ENCODE measurements at places on chromosomes 1 and 21.

GRCh38 chr1:2499986-2500596, 24.0 kb downstream of the PLCH2 start:
- DNase-seq = no peak

DNA sequence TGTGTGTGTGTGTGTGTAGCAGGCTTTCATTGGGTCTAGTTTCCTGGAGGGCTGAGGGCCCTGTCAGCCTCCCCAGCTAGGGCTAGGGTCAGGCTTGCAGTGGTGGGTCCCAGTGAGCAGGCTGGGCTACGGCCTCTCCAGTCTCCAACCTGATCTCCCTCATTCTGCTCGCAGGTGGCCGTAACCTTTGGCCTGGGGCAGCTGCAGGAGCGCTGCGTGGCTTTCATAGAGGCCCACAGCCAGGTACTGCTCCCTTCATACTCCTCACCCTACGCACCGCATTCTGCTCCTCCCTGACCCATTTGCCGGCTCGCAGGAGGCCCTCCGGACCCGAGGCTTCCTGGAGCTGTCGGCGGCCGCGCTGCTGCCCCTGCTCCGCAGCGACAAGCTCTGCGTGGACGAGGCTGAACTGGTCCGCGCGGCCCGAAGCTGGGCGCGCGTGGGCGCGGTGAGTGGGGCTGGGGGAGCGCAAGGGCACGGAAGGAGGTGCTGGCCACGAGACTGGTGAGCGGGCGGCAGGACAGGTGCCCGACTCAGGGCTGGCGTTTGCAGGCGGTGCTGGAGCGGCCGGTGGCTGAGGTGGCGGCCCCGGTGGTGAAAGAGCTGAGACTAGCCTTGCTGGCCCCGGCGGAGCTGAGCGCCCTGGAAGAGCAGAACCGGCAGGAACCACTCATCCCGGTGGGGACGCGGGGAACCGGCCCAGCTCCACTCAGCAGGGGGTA, 4.7 kb downstream of the BTBD19 start:
- no peak for DNase-seq

- no peak for DNase-seq
Measured at GRCh38 chr1:230794431-230794830, 47.2 kb downstream of the CAPN9 start.

- no peak for DNase-seq
Measured at GRCh38 chr1:222996310-222996975, 146.6 kb downstream of the TLR5 start.

DNA sequence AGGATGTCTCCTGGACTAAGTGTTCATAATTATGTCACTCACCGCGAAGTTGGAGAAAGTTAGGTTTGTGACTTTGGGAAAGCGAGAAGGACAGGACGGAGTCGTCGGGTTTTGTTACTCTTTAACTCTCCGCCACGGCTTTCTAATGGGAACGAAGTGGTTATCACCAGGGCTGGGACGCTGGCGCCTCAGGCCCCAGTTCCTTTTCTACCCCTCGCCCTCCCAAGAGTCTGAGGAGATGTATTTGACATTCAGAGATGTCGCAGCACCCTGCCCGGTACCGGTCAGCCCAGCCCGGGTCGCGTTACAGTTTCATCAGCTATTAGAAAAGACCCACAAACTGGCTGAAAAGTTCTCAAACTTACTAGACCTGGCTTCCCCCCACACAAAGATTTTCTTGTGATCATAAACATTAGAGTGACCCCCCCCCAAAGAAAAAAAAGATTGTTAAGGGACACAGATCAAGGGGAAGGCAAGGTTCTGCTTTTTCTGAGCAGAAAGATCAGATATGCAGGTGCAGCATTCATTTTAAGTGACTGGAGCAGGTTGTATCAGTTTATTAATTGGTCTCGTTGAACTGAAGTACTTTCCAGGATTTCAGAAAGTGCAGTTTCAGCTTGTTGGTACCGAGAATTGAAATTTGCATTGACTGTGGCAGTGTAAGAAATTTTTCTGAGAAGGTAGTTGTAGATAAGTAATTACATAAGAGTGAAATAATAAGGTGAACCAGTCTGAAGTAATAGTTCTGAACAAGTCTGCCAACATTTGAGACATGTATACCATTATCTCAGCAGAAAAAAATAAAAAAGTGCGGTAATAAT, 859 bp upstream of the ZBTB18 start:
- peak; percentile 3 for DNase-seq

- no peak for DNase-seq
Measured at GRCh38 chr1:232519186-232519585, 110.7 kb downstream of the SIPA1L2 start.

DNA sequence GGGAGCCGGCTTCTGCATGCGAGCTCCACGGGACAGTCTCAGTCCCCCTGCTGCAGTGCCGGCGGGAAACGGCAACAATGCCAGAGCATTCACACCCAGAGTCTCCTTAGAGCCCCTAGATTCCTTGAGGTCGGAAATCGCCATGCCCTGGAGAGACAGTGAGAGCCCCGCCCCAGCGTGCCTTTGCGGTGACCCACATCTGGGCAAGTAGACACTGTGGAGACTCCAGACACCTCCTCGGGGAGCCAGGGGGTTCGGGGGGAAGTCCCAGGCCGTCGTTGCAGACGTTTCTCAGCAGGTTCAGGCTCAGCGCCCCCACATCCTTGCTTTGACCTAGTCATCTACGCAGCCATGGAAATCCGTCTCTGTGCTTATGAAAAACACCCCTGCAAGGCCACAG, 81.3 kb upstream of the ARHGEF16 start:
- no peak for DNase-seq

GRCh38 chr21:45093035-45093532, 18.7 kb downstream of the ADARB1 start:
- DNase-seq = no peak

DNA sequence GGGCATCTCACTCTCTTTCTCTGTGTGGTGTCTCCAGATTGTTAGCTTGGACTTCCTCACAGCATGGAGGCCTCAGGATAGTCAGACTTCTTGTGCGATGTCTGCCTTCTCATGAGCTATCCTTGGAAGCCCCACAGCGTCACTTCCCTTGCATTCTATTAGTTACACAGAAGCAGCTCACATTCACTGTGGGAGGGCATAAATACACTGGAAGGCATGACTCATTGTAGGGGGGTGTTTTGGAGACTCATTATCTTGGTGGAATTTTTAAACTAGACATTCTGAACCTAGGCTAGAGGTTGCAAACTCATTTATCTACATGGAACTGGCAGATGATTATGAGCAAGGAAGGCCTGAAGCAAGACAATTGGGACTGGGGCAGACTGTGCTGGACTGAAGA, 21.4 kb upstream of the FASLG start:
- DNase-seq = no peak

DNA sequence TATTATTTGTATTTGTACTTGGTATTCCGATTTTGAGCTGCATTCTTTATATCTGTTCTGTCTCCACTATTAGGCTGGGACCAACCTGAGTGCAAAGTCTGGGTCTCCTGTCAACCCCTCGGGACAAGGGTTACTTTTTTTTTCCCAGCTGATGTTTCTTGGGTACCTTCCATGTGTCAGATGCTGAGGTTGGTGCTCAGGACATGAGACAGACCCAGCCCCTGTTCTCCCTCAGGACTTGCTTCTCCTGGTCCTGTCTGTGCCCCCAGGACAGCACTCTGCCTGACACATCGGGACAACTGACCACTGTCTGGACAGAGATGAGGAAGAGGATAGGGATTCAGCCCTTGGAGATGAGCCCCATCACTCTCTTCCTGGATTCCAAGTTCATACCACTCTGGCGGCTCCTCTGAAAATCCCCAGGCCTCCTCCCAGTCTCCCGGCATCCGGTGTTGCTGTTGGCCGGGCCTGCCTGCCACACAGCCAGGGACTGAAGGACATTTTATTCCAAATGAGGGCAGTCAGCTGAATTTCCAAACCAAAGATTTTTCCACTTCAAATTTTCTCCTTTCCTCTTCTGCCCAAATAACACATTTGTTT, 55.6 kb upstream of the FMOD start:
- DNase-seq = no peak

- no peak for DNase-seq
Measured at GRCh38 chr21:27189870-27190269, 223.0 kb upstream of the ADAMTS5 start.

GRCh38 chr1:186671136-186671825, 8.9 kb downstream of the PTGS2 start:
- no peak for DNase-seq

- DNase-seq = no peak
Measured at GRCh38 chr1:164337885-164338284, 221.1 kb upstream of the PBX1 start.

GRCh38 chr1:30423570-30423969, 299.8 kb downstream of the MATN1 start:
- DNase-seq = no peak

GRCh38 chr1:174352883-174353608, 94.7 kb upstream of the GPR52 start:
- DNase-seq = no peak

GRCh38 chr1:38870996-38871395, 2.2 kb downstream of the MYCBP start:
- DNase-seq = no peak

GRCh38 chr1:103129255-103129654, 20.9 kb upstream of the COL11A1 start:
- no peak for DNase-seq

- no peak for DNase-seq
Measured at GRCh38 chr1:37424523-37424922, 49.9 kb upstream of the ZC3H12A start.

- no peak for DNase-seq
Measured at GRCh38 chr1:193774536-193775323, 588.3 kb upstream of the B3GALT2 start.

DNA sequence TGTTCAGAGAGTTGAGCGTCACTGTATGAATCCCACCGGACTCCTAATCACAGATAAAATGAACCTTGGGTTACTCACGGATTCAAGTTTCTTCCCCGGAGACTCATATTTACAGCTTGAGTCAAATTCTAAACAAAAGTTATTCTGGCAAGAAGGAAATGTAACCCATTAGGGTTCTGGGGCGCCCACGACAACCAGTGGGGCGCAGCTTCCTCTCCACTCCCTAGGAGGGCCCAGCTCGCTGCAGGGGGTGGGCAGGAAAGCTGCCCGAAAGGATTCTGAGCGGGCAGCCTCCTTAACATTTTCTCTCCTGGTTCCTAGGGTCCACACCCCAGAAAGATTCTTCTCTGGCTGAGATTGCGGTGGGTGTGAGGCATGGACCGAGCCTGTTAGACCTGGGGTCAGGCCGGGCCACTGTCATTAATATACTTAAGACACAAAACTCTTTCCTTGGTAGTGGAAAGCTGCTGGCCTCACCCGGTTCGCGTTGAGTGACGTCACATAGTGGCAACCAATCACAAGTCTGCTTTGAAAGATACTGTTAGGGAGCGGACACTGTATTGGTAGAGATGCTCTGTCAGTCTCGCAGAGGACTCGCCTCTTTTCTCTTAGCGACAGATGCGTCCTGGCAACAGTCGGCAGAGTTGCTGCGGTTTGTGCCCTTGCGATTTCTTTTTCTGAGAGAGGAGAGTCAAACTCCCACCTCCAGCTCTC, 13.6 kb upstream of the MCOLN3 start:
- DNase-seq = peak; percentile 88

- DNase-seq = no peak
Measured at GRCh38 chr1:208595745-208596144, 351.6 kb upstream of the PLXNA2 start.

DNA sequence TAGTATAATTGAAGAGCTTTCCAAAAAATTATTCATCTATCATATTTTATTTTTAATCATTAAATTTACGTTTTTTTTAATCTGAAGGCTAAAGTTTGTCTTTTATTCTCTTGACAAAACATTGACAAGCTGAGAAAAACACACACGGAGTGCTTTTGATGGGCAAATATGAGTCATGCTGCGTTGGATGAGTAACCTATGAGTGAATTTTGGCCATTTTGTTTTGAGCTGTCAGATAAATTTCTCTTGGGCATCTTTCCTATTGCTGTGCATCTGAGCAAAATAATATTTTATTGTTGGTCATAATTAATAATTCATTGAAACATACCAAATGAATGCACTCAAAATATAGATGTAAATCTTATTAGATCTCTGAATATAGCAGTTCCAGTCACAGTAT, 1144.1 kb upstream of the ADGRL2 start:
- DNase-seq = no peak

DNA sequence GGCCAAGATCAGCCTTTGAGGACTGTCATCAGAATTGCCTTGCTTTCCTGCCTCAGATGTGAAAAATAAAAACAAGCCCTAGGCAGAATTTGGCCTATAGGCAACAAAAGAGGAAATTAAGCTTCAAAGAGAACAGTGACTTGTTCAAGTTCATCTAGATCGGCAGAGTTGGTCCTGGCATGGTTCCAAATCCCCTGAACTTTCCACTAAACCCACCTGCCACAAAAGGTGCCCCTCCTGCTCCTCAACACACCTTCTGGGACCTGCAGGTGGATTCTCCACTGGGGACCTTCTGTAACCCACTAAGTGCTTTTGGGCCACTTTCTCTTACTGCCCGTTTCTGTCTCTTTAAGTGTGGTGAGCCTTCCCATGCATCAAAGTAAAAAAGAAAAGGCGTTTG, 42.5 kb upstream of the LRRN2 start:
- no peak for DNase-seq

GRCh38 chr1:19342062-19342750, 30.1 kb downstream of the SLC66A1 start:
- no peak for DNase-seq

GRCh38 chr1:48498096-48498791, 26.2 kb upstream of the SPATA6 start:
- peak; percentile 25 for DNase-seq

GRCh38 chr1:178412400-178412770, 84.4 kb downstream of the CLEC20A start:
- no peak for DNase-seq

Measured in central memory CD4-positive, alpha-beta T cell (primary cell).